SW 1271 (cell line): ENCODE measurements at places on chromosomes 16 and 17.

DNA sequence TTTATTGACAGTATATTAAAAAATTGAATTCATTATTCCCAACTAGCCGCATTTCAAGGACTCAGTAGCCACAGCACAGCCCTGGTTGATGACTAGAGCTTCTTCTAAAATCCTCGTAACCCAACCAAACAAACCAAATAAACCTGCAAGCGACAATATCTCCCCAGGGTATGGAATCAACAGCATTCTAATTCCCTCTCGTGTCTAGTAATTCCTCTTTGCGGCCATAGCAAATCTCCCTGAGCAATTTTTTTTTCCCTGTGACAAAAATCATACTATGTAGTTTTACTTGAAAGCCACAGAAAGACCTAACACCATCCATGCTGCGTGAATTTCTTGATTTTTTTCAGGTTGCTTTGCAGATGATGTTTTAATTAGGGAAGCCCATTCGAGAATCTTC is 143.4 kb upstream of the MYOCD start:
- no peak for DNase-seq

- DNase-seq: no peak
Measured at GRCh38 chr17:48578616-48579470, 693 bp upstream of the HOXB4 start.

- DNase-seq: no peak
Measured at GRCh38 chr16:70605283-70605657, 41.1 kb upstream of the IL34 start.

DNA sequence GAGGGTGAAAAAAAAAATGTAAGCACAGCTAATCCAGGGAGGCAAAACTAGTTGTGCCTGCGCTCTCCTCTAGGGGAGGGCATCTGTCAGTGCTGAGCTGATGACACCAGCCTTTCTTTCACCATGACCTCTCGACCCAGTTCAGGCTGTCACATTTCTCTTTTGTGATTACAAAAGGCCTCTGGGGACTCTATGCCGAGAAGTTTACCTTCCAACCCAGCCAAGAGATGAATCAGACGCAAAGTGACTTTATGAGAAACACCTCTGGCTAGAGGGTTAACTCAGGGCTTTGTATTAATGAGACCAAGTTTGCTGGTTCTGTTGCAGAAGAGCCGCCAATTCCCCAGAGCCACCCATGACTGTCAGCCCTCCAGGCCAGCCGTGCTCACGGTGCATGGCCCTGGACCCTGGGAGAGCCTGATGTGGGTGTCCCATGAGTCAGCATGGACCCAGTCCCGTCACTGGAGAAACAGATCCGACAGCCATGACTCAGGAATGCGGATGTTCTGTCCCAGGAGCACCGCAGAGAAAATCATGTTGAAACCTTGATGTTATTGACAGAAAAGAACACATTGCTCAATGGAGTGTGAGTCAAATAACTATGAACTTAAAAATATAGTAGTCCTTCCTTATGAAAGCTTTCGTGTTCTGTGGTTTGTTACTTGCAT is 437.2 kb downstream of the HS3ST3B1 start:
- peak; percentile 67 for DNase-seq

- DNase-seq: no peak
Measured at GRCh38 chr16:86303787-86304678, 206.3 kb upstream of the FOXF1 start.

- DNase-seq: no peak
Measured at GRCh38 chr17:7714721-7715594, 2.6 kb upstream of the DNAH2 start.

- no peak for DNase-seq
Measured at GRCh38 chr16:23848958-23849357, 13.2 kb downstream of the PRKCB start.

- no peak for DNase-seq
Measured at GRCh38 chr16:4664538-4665418, 28.6 kb upstream of the NUDT16L1 start.

DNA sequence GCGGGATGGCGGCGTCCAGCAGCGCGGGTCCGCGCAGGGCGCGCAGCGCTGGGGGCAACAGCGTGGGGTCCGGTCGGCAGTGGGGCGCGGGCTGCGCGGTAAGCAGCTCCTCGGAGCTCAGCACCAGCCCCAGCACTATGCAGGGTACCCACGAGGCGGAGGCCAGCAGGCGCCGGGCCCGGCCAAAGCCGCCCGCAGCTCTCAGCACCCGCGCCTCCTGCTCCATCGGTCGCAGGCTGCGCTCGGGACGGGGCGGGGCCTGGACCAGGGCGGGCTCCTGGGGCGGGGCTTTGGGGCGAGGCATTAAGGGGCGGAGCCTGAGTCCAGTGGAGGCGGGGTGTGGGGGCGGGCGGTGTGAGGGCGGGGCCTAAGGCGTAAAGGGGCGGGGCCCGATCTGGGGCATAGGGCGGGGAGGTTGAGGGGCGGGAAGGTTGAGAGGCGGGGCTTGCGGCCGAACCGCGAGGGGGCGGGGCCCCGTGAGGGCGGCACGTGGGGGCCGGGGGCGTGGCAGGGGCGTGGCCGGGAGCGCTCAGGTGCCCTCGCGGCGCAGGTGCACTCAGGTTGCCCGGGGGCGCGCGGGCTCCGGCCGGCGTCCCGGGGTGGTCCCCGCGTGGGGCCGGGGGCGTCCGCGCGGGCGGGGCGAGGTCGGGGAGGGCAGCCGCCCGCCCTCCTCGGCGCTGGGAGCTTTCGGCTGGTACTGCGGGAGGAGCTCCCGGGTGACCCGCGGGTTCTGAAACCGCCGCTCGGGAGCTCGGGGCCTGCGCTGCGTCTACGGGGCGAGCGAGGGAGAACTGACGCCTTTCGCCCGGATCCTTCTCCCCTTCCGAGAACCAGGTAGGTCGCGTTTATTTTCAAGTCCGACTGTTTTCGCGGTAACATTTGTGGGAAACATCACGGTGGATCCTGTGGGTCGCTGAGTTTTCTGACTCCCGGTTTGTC is 1.4 kb upstream of the SLC22A31 start:
- peak; percentile 15 for DNase-seq
